NCI-H774 (cell line): ENCODE measurements at places on chromosomes 13 and 19.

DNA sequence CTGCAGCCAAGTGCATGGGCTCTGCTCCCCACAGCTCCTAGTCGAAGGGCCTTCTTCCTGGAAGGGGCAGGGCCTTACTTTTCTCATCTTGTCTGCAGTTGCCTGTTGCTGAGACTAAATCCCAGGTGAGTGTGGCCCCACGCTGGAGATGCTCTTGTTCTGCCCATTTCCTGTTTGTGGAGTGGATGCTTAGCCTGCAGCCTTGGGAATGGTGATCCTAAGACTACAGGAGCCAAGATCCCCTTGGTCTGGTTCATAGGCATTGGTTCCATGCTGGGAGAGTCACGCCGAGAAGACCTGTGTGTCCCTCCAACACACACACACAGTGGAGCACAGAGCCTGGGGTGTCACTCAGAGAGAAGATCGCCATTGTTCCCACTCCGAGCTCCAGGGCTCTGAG is 23.5 kb downstream of the CFAP97D2 start:
- no peak for DNase-seq

DNA sequence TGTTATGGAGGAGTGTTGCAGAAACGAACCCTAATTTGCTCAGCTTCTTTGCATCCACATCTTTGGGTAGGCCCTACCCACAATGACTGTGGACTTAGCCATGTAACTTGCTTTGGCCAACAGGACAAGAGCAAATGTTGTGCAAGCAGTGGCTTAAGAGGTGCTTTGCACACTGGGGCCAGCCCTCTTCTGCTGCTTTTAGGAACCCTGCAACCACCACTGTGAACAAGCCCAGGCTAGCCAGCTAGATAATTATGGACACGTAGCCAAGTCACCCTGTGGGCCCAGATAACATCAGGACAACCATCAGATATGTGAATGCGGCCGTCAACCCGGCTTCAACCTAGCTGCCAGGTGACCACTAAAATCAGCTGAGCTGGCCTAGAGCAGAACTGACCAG is 17.1 kb downstream of the C19orf47 start:
- no peak for DNase-seq

GRCh38 chr13:102914339-102914930 is 68.6 kb downstream of the ERCC5 start:
- no peak for DNase-seq

GRCh38 chr19:16899566-16900075 is 10.8 kb downstream of the F2RL3 start:
- DNase-seq, result no peak

GRCh38 chr13:92719868-92720267 is 506.7 kb upstream of the GPC6 start:
- peak; percentile 12 for DNase-seq

DNA sequence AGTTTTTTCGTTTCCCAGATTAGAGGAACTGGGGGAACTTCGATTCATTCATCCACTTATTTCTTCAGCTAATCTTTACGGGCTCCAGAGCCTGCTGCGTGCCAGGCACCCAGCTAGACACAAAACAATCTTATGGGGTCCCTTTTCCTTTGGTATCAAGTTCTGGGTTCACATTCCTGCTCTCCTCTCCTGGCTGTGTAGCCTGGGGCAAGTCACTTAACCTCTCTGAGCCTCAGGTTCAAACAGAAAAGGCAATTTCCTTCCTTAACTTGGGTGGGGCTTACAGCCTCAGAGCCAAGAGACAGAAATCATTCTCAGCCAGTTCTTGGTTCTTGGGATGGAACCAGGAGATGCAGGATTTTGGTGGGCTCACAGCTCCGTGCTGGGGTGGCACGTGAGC is 5.9 kb downstream of the SHD start:
- no peak for DNase-seq

DNA sequence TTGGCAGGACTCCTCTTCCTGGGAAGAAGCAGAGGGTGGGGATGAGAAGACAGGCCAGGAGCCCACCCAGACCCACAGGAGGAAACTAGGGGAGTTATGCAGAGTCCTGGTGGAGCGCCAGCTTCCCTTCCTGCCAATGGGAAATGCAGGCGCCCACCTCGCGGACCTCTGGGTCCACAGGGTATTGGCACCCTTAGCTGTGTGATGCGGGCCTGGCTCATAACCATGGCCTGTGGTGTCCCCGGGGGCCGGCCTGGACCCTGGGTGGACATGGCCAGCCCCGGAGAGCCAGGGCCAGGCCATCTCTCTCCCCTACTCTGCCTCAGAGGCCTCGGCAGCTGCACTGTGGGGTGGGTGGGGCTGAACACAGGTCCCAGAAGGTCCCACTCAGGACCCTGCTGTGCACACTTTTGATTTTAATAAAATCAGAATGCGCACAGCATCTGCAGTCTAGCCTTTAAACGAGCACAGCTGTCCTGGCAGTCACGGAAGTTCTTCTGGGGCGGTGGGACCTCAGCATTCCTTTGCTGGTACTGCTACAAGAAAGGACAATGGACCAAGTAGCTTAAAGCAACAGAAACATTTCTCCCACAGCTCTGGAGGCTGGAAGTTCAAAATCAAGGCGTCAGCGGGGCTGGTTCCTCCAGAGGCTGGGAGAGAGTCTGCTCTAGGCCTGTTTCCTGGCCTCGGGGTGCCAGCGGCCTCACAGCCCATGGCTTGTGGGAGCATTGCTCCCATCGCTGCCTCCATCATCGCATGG is 1.8 kb downstream of the F10 start:
- no peak for DNase-seq

- DNase-seq, result no peak
Observed at GRCh38 chr19:13856497-13856896, 20.4 kb upstream of the NANOS3 start.

DNA sequence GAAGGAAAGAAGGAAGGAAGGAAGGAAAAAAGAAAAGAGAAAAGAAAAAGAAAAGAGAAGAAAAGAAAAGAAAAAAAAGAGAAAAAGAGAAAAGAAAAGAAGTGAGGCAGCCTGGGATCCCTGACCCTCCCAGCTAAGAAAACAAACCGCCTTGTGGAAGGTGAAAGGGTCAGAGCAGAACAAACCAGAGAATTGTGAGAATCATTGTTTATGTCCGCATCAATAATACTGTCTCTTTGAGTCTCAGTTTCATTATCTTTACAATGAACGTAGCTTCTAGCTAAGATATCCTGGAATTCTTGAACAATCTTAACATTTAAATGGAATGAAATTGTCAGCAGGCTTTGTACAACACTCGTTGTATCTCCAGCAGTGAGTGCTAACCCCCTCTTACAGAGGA is 66.4 kb upstream of the SERP2 start:
- DNase-seq, result no peak

DNA sequence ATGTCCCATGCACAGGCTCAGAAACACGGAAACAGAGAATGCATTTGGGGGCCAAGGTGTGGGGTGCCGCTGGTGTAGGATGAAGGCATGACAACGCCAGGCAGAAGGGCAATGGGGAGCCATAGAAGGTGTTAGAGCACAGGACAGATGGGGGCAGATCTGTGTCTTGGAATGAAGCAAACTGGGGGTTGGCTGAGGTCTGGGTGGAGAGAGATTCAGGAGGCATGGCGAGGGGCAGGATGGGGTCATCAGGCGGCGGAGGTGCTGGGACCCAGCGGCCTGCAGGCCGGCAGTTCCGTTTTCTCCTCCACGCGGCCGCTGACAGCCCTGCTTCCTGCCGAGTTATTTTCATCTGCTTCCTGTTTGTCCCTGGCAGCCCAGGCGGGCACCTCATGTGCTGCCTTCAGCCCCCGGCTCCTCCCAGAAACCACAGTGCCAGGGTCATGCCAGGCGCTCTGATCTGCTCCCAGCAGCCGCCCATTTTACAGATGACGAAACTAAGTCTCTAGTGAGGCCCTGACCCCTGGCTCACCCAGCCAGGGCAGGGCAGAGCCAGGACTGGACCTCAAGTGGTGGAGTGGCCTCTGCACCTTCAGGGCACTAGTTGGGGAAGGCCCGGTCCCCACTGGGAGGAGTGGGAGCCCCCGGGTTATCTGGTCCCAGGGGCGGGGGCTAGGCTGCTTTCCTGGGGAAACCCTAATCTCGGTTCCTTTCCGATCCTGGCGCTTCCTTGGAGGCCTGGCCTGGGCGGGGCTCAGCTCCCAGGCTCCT is 2.2 kb downstream of the ARHGAP45 start:
- no peak for DNase-seq

DNA sequence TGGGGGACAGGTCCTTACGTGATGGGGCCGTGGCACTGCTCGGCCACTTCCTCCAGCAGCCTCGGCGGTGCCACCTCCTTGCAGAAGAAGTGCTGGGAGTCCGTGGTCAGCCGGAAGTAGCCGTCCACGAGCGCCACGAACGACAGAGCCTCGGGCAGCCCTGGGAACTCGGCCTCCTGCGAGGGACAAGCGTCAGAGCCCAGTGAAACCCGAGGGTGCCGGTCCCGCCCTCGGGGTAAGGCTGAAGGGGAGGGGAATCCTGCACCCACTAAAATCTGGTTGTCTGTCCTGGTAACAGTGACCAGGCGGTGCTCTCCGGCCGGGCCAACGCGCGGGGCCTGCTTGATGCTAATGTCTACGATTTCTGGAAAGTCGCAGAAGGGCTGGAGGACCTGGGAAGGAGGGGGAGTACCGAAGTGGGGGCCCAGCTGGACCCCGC is 6.4 kb downstream of the JAK3 start:
- no peak for DNase-seq

DNA sequence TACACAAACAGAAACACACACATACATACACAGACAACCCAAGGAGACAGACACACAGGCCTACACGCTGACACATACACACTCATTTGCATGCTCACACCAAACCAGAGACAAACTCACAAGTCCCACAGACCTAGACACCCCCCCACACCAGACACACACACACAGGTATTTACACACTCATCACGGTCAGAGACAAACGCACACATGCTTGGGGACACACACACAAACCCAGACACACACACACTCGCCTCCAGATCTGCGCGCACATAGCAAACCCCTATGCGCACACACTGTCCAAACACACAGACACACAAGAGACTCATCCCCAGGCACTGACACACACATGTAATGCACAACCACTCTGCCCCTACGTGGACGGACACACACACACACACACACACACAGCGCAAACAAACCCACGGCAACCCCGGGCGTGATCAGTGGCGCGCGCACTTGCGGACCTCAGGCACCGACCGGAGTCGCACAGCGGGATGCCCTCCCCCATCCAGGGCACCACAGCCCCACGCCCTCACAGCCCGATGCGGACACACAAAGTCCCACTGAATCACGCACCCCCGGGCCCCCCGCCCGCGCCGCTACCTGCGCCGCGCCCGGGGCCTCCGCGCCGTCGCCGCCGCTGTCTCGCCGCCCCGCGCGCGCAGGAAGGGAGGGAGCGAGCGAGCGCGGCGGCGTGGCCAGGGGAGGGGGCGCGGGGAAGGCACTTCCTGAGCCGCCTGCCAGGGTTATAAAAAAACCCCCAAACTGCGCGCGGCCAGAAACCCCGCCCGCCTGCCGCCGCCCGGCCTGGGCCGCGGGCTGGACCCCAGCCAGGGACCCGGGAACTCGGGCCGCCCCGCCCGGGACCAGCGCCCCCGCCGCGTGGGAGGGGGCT is at the start of gene ADAMTS10:
Gene ADAMTS10, minus strand, starts transcription at position 675 of the 895 bp plus-strand sequence. CDS start 5,005 bp downstream, outside the sequence.
- no peak for DNase-seq
